ENCODE measurements at places on chromosomes 4 and X. TPM values are rescaled to one million over a fixed set of nuclear protein-coding genes. Genes with fewer than 3 reads are reported as not detected.

PPAT gene
- 8.9 TPM for total RNA-seq

KIAA1210 gene
- not detected for total RNA-seq

SPACA5 gene
- total RNA-seq = not detected

ATP8A1 gene
- total RNA-seq = 2.1 TPM

GJB1 gene
- not detected for total RNA-seq

ATP1B4 gene
- not detected for total RNA-seq

TMEM187 gene
- 11.1 TPM for total RNA-seq

MAGEB1 gene
- not detected for total RNA-seq

ATP2B3 gene
- total RNA-seq = not detected

UGT2B11 gene
- not detected for total RNA-seq

RHOXF2 gene
- total RNA-seq = not detected

ANAPC4 gene
- total RNA-seq = 17.3 TPM

JCHAIN gene
- 0.10 TPM for total RNA-seq

F9 gene
- not detected for total RNA-seq

DUSP9 gene
- total RNA-seq = 0.12 TPM

SPANXN2 gene
- total RNA-seq = not detected

MAGEA8 gene
- total RNA-seq = not detected

PSAPL1 gene
- under 0.01 TPM for total RNA-seq

CCSER1 gene
- not detected for total RNA-seq

CLOCK gene
- total RNA-seq = 11.7 TPM
